ENCODE measurements at places on chromosomes 2 and 18.

- DNase-seq, result no peak
These were observed 89.9 kb downstream of the GLI2 start for GRCh38 chr2:120825370-120826259.

DNA sequence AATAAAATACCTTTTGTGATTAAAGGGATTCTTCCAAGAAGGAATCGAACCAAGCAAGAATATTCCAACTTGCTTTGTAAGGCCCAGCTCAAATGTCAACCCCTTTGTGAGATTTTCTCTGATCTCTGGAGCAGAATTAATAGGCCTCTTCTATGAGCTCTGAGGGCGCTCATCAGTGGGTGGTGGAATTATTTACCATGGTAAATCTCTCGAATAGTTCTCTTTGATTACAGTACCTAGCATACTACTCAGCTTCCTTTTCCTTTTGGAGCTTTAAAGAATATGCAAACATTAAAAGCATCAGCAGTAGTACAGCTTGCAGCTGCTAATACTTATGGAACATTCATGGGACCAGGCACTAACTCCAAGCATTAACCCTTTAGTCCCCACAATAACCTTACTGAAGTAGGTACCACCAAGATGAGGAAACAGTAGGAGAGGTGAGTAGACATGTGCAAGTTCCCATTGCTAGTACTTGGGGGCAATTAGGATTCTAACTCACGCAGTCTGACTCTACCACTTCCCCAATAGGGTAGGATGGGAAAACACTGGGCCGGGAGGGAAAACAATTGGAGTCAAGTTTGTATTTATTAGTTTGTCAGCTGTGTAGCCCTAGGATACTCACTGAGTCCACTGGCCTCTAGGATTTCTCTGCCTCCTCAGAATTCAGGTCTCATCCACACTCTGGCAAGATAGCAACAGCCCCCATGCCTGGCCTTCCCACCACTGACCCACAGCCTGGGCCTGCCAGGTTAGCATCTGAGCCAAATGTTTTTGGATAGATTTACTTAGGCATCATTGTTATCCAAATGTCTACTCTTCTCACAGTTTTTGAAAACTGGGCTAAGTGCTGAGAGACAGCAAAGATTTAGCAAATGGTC is 21.7 kb downstream of the ADD2 start:
- DNase-seq, result no peak

GRCh38 chr2:14601156-14601770 is 31.3 kb upstream of the LRATD1 start:
- no peak for DNase-seq

- DNase-seq, result no peak
These were observed 24.7 kb downstream of the PCBP1 start for GRCh38 chr2:70111752-70112591.

DNA sequence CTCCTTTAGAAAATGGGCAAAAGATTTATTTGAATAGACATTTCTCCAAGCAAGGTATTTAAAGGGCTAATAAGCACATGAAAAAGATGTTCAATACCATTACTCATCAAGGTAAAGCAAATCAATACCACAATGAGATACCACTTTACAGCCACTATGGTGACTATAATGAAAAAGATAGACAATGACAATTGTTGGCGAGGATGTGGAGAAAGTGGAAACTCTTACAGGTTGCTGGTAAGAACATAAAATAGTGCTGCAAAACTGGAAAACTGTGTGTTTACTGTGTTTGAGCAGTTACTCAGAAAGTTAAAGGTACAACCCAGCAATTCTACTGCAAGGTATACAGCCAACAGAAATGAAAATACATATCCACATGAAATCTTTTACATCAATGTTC is 31.9 kb upstream of the RNU4ATAC start:
- DNase-seq, result no peak

- DNase-seq, result no peak
These were observed 218.1 kb downstream of the WDR7 start for GRCh38 chr18:56869189-56869777.

DNA sequence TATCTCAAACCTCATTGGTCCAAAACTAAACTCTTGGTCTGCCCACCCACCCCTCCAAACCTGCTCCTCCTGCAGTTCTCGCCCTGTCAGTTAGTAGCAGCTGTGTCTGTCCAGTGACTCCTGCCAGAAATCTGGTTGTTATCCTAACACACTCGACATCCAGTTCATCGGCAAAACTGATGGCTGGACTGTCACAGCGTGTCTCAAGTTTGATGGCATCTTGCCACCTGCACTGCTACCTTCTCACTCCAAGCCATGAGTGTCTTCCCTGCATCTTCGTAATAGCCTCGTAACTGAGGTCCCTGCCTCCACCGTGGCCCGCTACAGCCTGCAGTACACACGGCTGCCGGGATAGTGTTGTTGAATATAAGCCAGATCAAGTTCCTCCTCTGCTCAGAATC is 470.1 kb upstream of the RAB12 start:
- no peak for DNase-seq

GRCh38 chr2:15018814-15019213 is 386.3 kb downstream of the LRATD1 start:
- DNase-seq, result no peak

- DNase-seq, result no peak
These were observed 4.0 kb downstream of the TMEM17 start for GRCh38 chr2:62501794-62502500.

- no peak for DNase-seq
These were observed 69.2 kb downstream of the SPAG16 start for GRCh38 chr2:213353419-213353818.

DNA sequence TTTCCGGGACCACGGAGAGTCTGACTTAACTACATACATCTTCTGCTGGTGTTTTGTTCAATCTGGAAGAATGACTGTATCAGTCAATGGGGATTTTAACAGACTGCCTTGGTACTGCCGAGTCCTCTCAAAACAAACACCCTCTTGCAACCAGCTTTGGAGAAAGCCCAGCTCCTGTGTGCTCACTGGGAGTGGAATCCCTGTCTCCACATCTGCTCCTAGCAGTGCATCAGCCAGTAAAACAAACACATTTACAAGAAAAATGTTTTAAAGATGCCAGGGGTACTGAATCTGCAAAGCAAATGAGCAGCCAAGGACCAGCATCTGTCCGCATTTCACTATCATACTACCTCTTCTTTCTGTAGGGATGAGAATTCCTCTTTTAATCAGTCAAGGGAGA is 23.1 kb downstream of the ICOS start:
- no peak for DNase-seq

DNA sequence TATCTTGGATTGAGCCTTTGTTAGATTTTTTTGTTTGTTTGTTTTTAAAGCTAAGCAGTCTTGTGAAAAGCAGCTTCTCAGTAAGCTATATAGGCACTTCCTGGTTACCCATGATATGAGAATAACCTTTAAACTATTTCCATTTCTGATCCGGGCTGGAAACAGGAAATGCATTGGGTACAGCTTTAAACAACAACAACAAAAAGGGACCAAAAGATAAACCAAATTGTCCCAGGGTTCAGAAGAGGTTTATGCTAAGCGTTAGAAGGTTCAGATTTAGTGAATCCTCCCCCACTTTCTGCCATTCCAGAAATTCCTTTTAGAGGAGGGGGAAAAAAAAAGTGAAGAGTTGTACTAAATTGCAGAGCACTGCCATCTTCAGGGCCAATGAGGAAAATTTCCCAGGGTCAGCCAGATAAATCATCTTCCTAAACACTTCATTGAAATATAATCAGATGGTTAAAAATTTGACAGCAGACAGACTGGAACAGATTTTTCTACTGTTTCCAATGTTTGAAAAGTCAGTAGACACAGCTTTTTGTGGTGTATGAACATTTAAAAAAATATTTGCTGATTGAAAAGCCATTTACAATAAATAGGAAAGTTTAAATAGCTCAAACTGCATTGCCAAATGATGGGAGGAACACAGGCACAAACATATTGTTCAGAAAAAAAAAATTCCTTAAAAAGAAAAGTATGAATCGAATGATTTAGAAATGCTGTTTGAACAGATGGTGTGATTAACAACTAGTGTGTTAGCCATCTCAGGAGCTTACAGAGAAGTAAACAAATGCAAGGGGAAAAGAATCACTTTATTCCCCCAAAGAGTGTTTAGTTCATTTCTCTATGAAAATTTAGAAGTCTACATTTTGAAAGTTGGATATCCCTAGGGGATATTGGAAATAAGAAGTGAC is 189.9 kb upstream of the TANK start:
- DNase-seq, result peak; percentile 15

GRCh38 chr18:48821845-48822244 is 128.9 kb downstream of the SMAD7 start:
- no peak for DNase-seq

- no peak for DNase-seq
These were observed 100.2 kb upstream of the SULT1C3 start for GRCh38 chr2:108139521-108139920.

DNA sequence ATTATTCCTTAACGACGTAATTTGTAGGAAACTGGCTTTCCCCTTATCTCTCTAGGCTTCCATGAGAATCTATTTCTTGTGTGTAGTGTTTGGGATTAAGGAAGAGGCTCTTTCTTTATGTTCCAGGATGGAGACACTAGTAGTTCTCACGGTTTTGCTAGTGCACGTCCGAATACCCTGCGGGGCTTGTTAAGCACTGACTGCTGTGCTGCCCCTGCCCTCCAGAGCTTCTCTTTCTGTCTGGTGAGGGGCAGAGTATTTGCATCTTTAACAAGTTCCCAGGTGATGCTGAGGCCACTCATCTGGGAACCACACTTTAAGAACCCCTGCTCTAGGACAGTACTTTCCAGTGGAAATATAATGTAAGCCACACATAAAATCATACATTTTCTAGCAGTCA is 76.4 kb downstream of the SPATS2L start:
- no peak for DNase-seq

All from CD4-positive, alpha-beta memory T cell (primary cell).